ENCODE measurements at places on chromosomes 7 and 10.
A peak's percentile ranks its signal among the peaks of the same experiment; 100 is the strongest.

GRCh38 chr10:21173802-21174714, 276.9 kb upstream of the NEBL start:
- DNase-seq = peak; percentile 10

GRCh38 chr10:5447611-5448071, 35.3 kb downstream of the NET1 start:
- no peak for DNase-seq

- no peak for DNase-seq
These were observed 40.3 kb downstream of the PRF1 start for GRCh38 chr10:70562036-70562755.

- DNase-seq = no peak
These were observed 74.7 kb upstream of the PRR15 start for GRCh38 chr7:29488977-29489376.

- no peak for DNase-seq
These were observed 97.3 kb upstream of the KCNIP2 start for GRCh38 chr10:101940916-101941315.

GRCh38 chr7:36207451-36208291, 54.6 kb downstream of the EEPD1 start:
- no peak for DNase-seq

DNA sequence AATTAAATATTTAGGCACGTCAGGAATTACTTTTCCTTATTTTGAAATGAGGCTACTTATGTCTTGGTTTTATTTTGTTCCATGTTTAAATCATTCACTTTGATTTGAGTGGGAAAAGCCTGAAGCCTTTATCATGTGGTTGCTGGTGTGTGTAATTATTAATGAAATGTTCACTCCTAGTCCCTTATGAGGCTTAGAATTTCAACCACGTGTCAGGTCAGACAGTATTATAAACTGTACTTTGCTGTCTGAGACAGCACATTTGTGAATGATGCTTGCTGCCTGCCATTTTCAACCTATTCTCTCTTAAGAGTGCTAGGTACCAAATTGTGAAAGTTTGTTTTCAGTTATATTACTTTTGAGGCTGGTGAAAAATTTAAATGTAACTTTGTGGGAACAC, 58.9 kb downstream of the COL17A1 start:
- no peak for DNase-seq
